ENCODE measurements at places on chromosomes 13 and 19.

DNA sequence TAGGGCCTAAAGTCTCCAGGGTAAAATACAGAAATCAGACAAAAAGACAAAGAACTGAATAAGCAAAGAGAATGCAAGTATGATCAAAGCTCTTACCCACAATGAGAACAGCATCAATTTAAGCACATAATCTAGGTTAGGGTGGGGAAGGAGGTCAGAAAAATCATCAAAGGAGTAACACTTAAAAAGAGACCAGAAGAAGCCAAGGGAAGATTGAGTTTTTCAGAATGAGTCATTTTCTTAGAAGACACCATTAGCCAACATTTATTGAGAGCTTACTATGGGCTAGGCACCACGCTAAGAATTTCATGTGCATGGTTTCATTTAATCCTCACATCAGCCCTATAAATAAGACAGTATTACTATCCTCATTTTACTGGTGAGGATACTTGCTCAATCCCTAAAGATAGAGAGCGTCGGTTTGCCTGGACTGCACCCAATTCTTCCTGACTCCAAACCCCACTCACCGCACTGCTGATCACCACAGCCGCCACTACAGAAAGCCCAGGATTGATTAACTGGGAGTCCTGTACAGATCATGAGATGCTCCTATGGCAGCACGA lies 1.7 kb upstream of the SHISA2 start:
- no peak for DNase-seq

- no peak for DNase-seq
Measured at GRCh38 chr13:71217827-71218226, 649.2 kb downstream of the DACH1 start.

DNA sequence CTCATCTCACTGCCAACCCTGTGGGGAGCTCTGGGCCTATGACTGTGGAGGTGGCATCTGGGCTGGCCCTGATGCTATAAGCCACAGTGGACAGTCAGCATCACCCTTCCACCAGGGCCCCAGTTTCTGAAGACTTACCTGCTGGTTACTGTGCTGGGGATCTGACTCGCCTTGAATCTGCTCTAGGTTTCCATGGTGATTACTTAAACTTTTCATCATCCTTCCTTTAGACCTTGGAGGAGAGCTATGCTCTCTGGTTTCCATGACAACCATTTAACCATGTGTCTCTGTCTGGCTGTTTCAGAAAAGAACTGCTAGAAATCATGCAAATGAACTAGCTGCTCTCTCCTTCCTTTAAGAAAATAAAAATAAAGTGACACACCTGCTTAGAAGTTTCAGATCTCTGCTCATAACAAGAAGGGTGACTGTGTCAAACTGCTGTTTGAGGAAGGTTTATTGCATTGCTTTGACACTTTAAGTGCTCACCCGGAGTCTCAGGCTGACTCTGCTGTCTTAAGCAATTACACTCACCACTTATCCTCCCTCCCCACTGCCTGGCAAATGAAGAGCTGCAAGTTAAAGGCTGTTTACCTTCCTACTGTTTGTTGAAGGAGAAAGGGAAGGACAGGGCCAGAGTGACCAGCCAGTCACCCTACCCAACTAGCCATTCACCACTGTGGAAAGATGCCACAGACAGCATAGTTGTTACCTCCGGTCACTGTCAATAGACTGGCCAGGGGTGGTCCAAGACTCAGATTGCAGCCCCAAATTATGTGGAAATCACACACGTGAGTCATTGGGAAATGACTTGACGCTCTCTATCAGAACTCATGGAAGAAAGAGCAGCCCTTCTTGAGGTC lies 87.6 kb downstream of the HSPH1 start:
- no peak for DNase-seq

DNA sequence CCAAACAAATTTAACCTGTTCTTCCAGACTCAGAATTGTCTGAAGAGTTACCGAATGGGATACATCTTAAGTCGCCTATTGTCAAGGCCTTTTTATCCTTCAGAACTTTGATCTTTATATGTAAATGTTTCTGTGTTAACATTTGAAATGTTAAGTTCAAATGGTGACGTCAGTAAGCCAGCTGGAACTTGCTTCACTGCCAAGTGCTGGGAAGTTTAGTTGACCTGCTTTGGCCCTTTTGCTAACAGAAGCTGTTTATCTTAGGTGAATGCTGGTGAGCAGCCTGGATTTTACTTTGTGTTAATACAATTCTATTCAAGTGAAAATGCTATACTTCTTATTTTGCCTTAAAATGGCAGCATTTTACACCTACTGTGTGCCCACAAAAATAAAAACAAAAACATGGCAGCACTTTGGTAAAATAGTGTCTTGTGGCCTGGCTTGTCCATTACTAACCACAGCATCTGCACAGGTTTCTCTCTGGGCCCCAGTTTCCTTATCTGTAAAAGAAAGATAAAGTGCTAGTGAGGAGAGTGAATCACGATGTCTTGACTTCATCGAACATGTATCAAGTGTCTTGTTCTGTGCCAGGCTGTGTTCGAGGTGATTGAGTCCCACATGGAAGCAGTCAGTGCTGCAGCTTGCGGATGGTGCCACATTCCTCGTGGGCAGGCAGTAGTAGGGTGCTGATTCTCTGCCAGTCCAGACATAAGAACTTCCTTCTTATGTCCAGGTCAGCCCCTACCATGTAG lies 2.2 kb downstream of the NAXD start:
- DNase-seq: no peak

DNA sequence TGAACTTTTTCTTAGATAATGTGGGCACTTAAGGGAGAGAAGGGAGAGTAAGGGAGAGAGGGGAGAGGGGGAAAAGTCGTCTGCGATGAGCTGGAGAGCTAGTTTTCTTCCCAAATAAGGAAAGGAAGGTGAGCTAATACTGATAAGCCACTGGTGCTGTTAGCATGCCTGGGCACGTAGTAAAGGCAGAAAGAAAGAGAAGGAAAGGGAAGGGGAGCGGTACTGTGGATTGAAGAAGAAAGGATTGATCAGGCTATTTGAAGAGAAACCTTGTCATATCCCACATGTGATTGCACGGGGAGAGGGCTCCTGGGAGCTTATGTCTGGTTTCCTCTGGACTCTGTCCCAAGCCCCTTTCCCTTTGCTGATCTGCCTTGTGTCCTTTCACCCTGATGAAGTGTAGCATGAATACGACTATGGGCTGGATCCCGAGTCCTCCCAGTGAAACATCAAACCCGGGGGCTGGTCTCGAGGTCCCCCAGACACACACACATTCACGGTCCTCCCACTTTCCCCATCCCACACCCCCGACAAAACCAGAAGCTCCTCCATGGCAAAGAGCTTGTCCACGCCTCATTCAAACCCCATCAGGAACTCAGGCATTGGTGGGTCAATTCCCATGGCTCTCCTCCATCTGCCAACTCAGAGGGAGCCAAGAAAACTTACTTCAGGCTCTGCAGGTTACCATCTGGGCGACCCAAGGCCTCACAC lies 30.6 kb downstream of the NLRP13 start:
- DNase-seq: no peak

- DNase-seq: no peak
Measured at GRCh38 chr13:98004107-98004506, 50.6 kb downstream of the IPO5 start.

- DNase-seq: no peak
Measured at GRCh38 chr13:31172535-31172934, 10.8 kb upstream of the HSPH1 start.

DNA sequence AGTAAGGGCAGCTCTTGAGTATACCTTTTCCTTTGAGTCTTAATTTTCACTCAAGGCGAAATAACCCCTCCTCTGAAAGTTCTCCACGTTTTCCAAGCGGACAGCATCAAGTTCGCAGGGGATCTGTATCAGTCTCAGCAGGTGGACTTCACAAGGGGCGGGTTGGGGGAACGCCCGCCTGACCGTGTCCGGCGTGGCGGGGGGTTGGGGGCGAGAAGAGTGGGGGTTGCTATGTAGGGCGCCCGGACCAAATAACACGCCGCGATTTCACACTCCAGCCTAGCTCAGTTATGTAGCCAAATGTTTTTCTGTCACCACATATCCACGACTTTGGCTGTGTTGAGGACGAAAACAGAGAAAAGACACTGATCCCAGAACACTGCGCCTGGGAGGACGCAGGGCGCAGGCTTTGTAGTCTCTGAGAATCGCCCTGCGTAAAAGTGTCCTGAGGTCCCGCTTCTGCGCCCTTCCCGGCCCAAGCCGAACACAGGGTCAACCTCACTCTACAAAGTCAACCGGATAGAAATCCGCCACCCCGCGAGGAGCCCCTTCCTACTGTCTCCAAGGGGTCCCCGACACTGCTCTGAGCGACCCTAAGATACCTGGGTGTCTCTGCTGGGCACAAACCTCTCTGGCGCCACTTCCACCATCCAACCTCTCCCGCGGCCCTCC lies 524 bp downstream of the RUBCNL start:
- DNase-seq: no peak

DNA sequence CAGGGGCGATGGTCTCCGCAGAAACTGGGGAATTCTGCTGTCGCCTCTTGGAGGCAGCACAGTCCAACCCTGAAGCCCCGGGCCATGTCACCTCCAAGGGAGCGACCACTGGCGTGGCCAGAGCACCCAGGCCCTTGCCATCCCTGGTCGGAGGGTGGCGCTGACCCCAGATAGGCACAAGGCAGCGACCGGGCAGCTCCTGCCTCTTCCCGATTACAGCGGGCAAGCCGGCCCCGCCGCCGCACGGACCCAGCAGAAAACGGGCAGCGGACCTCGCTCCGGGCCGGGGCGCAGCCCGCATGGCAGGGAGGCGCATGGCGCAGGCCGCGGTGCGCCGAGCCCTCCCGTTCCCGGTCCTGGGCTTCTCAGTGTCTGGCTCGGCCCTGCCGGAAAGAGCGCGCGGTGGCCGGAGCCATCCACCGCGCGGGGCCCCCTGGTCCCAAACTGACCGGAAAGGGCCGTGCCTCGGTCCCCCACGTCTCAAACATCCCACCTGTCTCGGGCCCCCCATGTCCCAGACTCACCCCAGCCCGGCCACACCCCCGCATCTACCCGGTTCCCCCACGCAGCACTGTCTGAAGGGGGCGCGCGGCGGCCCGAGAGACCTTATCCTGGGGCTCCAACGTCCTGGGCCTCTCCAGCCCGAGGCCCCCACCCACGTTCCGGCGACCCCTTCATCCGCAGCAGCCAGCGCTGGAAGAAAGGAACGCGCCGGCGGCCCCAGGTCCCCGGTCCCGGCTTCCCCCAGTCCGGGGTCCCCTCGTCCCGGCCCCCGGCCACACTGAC lies 727 bp downstream of the CERS1 start:
- no peak for DNase-seq

- no peak for DNase-seq
Measured at GRCh38 chr13:90237852-90238251, 1109.6 kb upstream of the MIR17HG start.

DNA sequence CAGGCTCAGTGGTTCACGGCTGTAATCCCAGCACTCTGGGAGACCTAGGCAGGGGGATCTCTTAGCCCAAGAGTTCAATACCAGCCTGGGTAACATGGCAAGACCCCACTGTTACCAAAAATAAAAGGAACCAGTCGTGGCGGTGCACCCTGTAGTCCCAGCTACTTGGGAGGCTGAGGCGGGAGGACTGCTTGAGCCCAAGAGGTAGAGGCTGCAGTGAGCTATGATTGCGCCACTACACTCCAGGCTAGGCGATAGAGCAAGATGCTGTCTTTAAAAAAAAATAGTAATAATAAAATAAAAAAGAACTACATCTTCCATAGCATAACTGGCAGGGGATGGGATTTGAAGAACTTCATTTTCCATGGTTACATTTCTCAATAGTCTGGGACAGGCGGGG lies 3.0 kb downstream of the LYPD3 start:
- no peak for DNase-seq

DNA sequence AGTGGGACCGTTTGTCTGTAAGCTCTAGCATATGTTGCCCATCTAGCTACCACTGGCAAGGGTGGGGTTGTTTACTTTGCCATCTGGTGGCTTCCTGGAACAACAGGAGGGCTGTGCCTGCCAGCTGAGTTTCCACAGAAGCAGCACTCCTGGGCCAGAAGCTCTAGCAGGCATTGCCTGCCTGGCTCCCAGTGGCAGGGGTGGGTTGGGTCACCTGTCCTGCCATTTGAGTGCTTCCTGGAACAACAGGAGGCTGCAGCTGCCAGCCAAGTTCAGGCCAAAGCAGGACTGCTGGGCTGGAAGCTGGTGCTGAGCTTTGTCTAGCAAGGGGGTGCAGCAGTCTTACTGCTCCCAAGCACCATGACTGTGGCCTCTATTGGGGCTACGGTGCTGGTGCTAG lies 239.7 kb downstream of the MTUS2 start:
- no peak for DNase-seq

DNA sequence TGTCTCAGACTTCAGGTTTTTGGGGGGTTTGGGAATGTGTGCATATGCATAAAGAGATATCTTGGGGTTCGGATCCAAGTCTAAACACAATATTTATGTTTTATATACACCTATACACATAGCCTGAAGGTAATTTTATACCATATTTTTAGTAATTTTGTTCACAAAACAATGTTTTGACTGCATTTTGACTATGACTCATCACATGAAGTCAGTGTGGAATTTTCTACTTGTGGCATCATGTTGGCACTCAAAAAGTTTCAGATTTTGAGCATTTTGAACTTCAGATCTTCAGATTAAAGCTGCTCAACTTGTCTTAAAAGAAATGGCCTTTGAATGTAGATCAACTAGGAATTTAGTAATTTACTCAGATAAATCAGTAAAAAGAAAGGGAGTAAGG lies 712.9 kb upstream of the GPC6 start:
- DNase-seq: no peak

DNA sequence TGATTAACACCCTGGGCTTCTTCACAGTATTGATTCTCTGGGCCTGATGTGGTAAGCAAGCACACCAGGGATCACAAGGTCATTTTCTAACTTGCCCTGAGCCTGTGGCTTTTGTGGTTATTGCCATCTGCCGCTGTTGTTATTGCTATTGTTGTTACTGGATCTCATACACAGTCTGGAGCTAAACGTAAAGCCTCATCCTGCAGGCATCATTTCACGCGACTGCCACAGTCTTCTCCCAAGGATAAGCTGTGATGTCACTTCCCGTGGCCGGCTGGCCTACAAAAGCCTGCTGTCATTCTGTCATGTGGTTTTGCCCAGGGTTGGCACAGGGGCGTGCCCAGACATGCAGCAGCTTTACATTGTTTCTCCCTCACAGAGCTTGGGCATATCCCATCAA lies 154.0 kb upstream of the GPR12 start:
- DNase-seq: no peak
